ENCODE measurements at places on chromosomes 11 and 22. TPM values are rescaled to one million over a fixed set of nuclear protein-coding genes. Genes with fewer than 3 reads are reported as not detected.

GRCh38 chr22:20584029-20584871 is 76.8 kb downstream of the MED15 start:
- DNase-seq: no peak

- DNase-seq: no peak
Measured at GRCh38 chr11:31969359-31969702, 121.5 kb upstream of the RCN1 start.

GRCh38 chr22:44273175-44273574 is 39.6 kb downstream of the SHISAL1 start:
- no peak for DNase-seq

DNA sequence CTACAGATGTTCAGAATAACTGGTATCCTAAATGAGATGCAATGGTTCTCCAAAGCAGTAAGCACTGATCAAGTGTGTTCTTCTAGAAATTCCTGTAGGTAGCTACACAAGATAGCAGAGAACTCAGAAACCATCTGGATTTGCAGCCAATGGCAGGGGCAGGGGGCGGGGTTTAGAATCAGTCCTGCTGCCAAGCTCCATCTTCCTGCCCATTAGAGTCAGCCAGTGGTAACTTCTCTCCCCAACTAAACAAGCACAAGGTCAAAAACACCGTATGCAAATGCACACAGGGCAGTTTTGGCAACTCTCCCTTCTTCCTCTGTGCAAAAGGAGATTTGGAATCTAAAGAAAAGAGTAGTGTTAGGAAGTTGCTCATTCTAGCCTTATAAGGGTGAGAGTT is 237.5 kb upstream of the CCDC90B start:
- no peak for DNase-seq

DNA sequence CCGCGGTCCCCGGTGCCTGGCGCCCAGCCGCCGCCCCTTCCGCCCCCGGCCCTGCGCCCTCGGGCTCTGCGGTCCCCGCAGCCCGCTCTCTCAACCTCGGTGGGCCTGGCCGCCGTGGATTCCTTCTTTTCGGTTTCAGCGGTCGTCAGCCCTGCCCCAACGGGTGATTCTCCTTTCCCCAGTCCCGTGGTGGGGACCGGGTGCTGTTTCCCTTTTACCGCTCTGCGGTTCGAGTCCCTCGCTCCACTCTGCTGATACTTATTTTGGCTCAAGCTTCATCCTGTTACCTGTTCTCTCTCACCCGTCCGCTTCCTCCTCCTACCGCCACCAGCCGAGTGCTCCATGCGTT is 494 bp downstream of the ZDHHC5 start:
- DNase-seq: peak; percentile 69

DNA sequence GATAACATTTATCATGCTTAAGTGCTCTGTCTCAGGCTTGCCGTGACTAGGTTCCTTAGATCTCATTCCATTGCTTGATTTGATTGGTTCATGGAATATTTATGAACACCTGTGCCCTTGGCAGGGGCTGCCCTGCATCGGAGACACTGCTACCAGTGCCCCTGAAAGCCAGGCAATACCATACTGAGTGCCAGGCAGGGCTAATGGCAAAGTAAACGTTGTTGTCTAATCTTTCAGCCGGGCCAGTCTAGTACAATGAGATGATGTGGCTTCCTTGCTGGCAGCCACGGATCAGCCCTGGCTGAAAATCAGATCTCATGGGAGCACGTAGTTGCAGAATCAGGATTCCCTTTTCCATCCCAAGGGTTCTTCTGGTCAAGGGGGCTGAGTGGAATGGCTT is 5.0 kb upstream of the PGA3 start:
- no peak for DNase-seq

DNA sequence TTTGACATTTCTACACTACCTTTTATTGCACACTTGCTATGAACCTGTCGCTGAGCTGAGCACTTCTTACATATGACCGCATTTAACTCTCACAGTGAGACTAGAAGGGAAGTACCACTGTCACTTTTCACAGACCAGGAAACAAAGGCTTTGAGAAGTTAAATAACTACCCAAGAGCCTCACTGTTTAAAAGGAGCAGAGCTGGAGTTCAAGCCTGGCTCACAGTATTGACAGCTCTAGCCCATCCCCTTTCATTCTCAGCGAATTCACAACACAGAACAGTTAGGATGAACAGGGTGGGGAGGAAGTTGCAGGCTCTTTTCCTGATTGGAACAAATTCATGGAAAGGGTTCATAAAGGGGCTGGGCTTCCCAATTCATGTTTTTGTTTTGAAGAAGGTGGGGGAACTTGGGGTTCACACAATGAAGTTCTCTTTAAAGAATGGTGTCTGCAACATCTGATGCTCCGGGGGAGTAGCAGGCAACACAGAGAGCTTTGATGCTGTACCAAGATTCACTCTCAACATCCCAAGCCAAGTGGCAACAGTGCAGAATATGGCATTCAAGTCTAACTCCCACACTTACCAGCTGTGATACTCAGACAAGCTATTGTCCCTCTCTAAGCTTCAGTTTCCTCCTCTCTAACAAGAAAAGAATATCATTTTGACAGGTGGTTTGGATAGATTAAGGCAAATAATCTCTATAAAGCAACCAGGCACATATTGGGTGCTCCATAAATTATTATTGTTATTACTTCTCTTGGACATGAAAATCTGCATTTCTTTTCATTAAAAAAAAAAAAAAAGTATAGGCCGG is 17.2 kb downstream of the SCGB1A1 start:
- DNase-seq: no peak

DNA sequence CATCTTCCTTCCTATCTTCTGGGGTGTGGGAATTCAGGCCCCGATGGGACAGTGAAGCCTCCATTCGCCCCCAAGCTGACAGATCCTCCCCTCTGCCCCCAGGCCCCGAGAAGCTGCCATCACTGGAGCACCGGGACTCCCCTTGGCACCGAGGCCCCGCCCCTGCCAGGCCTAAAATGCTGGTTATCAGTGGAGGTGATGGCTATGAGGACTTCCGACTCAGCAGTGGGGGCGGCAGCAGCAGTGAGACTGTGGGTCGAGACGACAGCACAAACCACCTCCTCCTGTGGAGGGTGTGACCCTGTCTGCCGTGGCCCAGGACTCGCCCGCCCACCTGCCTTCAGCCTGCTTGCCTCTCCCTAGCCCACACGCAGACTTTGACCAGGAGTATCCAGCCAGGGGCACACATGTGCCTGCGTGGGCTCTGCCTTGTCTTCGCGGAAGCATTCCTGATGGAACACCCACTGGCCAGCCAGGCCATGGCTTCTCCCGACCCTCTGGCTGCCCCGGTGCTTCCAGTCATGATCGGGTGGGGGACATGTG is 8.6 kb upstream of the RELT start:
- DNase-seq: no peak

PLA2G6 gene
- total RNA-seq: 41.1 TPM
